Stomach (tissue), 19 donors: ENCODE measurements at places on chromosomes 3 and 15. TPM values are rescaled to one million over a fixed set of nuclear protein-coding genes. Genes with fewer than 3 reads are reported as not detected.

DNA sequence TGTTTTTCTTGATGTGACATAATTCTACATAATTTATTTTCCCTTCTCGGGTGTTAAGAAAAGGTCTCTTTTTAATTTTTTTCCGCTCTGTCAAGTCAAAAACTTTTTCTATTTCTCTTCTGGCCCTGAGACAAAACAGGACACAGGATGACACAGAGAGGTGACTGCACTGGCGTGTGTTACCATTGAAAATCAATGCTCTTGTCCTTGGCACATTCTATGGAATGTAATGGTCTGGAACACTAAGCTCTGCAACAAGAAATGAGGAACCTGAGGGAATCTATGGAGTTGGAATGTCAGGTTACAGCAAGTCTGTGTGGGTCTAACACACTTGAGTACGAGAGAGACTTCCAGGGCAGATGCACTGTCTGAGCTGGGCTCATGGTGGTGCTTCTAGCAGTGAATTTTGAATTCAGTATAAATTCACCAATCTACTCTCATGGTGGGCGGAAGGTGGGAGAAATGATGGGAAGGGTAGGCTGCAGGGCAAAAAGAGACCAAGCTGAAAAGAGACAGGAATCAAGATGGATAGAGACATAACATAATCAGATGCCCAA lies 508.3 kb downstream of the TUSC7 start:
- H3K36me3 ChIP-seq: no peaks in the 10 kb centered on the region
- DNase-seq: no peak
- H3K4me3 ChIP-seq: no peak overlapping the region
- no peaks in the 10 kb centered on the region for H3K27me3 ChIP-seq

DNA sequence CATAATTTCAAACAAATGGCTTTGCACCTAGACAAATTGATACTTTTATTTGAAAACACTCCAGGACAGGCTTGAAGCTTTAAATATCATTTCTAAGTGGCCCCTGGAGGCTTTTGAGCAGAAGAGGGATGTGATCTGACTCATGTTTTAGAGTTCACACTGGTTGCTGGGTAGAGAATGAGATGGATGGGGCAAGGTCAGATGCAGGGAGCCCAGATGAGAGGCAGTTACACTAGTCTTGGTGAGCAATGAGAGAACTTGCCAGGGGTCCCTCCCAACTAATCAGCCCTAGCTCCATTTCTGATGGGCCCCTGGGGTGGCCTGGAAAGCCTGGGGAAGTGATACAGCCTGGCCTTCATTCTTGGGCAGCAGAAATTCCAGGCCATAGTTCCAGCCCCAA lies 190.4 kb downstream of the MEGF11 start:
- no peak overlapping the region for H3K4me3 ChIP-seq
- peaks cover 19% of the 10 kb centered on the region for H3K27me3 ChIP-seq
- no peaks in the 10 kb centered on the region for H3K36me3 ChIP-seq

The PDZRN3 gene
- 57.1 TPM for total RNA-seq

- H3K4me1 ChIP-seq: no peaks in the 10 kb centered on the region
- no peak overlapping the region for H3K27ac ChIP-seq
- no peaks in the 10 kb centered on the region for H3K27me3 ChIP-seq
- peaks cover 28% of the 10 kb centered on the region for H3K36me3 ChIP-seq
- H3K4me3 ChIP-seq: no peak overlapping the region
Measured at GRCh38 chr3:33690341-33690740, 27.7 kb downstream of the CLASP2 start.

GRCh38 chr3:128984596-128984995 lies 9.3 kb downstream of the CFAP92 start:
- no peak overlapping the region for H3K27ac ChIP-seq
- H3K36me3 ChIP-seq: no peaks in the 10 kb centered on the region
- no peaks in the 10 kb centered on the region for H3K4me1 ChIP-seq
- H3K4me3 ChIP-seq: no peak overlapping the region

The B2M gene
- total RNA-seq: 2,307 TPM

The ARIH1 gene
- total RNA-seq: 80.0 TPM
